T-cell (primary cell): ENCODE measurements at places on chromosomes 3 and 15. TPM values are rescaled to one million over a fixed set of nuclear protein-coding genes. Genes with fewer than 3 reads are reported as not detected.

DNA sequence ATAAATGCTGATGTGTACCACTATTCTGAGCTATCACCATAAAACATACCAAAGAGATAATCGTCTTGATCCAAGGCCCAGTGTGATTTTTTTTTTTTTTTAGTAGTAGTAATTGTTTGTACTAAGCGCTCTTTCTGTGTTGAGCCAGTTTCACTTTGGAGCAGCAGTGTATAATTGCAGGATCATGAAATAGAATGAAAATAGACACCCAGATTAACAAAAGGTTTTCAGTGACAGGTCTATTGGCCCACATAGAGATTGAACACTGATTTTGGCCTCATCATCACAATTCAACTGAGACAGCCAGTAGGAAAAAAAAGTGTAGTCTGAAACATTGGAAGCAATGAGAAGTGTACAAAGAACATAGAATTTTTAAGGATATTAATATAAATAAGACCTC, 749.8 kb downstream of the NAALADL2 start:
- H3K4me3 ChIP-seq = no peak overlapping the region
- no peak for DNase-seq

DNA sequence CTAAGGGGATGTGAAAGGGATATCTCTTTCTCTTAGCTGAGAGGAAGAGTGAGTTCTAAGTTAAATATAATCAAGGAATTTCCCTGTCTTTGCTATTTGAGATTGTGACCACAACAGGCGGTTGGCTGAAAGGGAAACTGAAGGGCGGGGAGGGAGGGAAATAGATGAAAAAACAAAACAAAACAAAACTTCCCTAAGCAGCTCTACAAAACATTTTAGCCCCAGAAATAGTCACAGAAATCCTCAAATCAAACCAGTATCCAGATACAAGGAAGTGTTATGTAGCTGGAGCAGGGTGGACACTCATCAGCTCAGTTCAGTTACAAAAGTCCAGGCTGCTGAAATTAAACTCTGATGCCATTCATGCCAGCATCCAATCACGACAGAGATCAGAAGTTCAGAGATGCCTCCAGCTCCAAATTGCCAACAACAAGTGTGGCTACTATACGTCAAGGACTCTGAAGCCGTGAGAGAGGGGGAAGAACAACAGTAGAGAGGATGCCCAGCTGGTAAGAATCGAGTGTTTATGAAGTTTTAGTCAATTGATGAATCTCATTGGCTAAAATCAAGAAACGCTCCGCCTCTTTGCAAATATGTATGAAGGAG, 319 bp upstream of the TP63 start:
- no peak for DNase-seq
- H3K4me1 ChIP-seq = no peaks in the 10 kb centered on the region
- no peak overlapping the region for H3K4me3 ChIP-seq
- H3K36me3 ChIP-seq = no peaks in the 10 kb centered on the region
- H3K27ac ChIP-seq = no peak overlapping the region

GRCh38 chr15:72534523-72534922, 60.4 kb downstream of the ARIH1 start:
- H3K36me3 ChIP-seq = no peaks in the 10 kb centered on the region
- H3K4me1 ChIP-seq = peaks cover 13% of the 10 kb centered on the region
- peak; percentile 28 for DNase-seq
- H3K27me3 ChIP-seq = no peaks in the 10 kb centered on the region
- no peak overlapping the region for H3K4me3 ChIP-seq
- H3K27ac ChIP-seq = no peak overlapping the region

DNA sequence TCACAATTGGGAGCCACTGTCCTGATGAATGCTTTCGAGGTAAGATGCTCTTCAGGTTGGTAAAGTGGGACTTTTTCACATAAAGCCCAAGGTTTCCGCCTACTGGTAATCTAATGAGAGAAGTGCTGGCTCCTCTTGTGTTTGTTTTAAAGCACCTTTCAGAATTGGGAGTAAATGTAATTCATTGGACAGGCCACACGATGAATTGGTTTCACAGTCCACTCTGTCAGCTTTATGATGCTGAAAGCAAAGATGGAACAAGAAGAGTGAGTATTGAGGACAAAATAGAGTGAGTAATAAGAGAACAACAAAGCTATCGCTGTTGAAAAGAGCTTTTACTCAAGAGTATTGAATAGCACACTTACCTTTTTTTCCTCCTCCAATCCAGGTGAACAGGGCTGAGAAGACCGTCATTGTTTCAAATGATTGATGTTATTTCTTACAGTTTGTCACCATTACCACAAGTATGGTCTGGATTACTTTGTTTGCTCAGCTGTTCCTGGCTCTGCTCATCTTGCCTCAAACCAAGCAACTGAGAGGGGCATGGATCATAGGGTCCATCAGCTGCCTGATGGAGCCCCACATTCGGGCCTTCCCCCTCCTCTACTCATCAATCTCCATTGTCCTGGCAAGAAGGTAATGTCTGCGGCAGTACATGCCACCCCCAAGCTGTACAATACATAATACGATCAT, 136.1 kb upstream of the CNTN4 start:
- no peak overlapping the region for H3K4me3 ChIP-seq
- H3K36me3 ChIP-seq = no peaks in the 10 kb centered on the region
- no peak overlapping the region for H3K27ac ChIP-seq
- no peaks in the 10 kb centered on the region for H3K27me3 ChIP-seq

- no peak overlapping the region for H3K4me3 ChIP-seq
- no peaks in the 10 kb centered on the region for H3K36me3 ChIP-seq
- H3K27ac ChIP-seq = no peak overlapping the region
- no peak for DNase-seq
- no peaks in the 10 kb centered on the region for H3K27me3 ChIP-seq
- H3K4me1 ChIP-seq = no peaks in the 10 kb centered on the region
Measured at GRCh38 chr15:57079446-57079845, 161.0 kb downstream of the TCF12 start.

DNA sequence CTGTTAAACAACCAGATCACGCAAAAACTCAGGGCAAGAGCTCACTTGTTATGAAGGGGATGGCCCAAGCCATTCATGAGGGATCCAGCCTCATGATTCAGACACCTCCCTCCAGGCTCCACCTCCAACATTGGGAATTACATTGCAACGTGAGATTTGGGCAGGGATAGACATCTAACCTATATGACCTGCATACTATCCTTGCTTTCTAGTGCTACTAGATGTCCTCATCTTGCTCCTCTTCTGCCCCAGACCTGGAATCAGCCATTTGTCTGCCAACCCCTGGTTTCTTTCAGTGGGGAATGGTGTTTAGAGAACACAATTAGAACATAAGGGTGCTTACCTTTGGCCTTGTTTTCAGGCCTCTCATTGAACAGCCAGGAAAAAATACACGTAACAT, 63.2 kb downstream of the RPN1 start:
- no peak overlapping the region for H3K27ac ChIP-seq
- no peaks in the 10 kb centered on the region for H3K4me1 ChIP-seq
- H3K27me3 ChIP-seq = peaks cover 16% of the 10 kb centered on the region
- no peak overlapping the region for H3K4me3 ChIP-seq
- no peak for DNase-seq

FBN1 gene
- 0.28 TPM for total RNA-seq

SIDT1 gene
- 74.2 TPM for total RNA-seq

ACTRT3 gene
- total RNA-seq = not detected

CRABP1 gene
- not detected for total RNA-seq
